MCF 10A (cell line): ENCODE measurements at places on chromosomes 4 and X. TPM values are rescaled to one million over a fixed set of nuclear protein-coding genes. Genes with fewer than 3 reads are reported as not detected.

Gene PRR32
- total RNA-seq, result not detected in 2 replicates

Gene GPC4
- total RNA-seq, result 1.4 and 1.9 TPM in 2 replicates

Gene RTL3
- total RNA-seq, result not detected in 2 replicates

DNA sequence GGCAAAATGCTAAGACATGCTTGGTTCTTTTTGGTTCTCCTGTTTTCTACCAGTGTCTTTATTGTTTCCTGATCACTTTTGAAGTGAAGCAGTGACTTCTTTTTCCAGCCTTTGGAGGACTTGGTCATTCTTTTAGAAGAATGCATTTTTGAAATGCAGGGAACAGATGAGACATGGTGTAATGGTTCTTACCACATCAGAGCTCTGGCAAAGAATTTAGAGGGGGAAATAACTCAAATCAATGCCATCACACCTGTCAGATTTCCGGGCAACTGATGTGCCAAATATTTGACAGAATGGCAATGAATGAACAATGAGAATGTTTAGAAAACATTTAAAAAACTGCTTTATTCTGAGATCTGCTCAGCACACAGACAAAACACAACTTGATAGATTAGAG is 519.6 kb downstream of the IQCM start:
- H3K27me3 ChIP-seq, result no peaks in the 10 kb centered on the region
- H3K4me1 ChIP-seq, result peaks cover 10% of the 10 kb centered on the region
- no peak for DNase-seq
- H3K4me3 ChIP-seq, result no peak overlapping the region
- H3K36me3 ChIP-seq, result no peaks in the 10 kb centered on the region

GRCh38 chr4:119676101-119676500 is 47.5 kb upstream of the PDE5A start:
- H3K36me3 ChIP-seq, result no peaks in the 10 kb centered on the region
- peaks cover 7% of the 10 kb centered on the region for H3K4me1 ChIP-seq
- H3K27me3 ChIP-seq, result no peaks in the 10 kb centered on the region
- H3K27ac ChIP-seq, result no peak overlapping the region

Gene TMEM164
- 39.2 and 39.4 TPM in 2 replicates for total RNA-seq

GRCh38 chrX:37755025-37755424 is 24.8 kb upstream of the CYBB start:
- H3K27ac ChIP-seq, result no peak overlapping the region
- DNase-seq, result no peak
- peaks cover 18% of the 10 kb centered on the region for H3K27me3 ChIP-seq
- H3K4me3 ChIP-seq, result no peak overlapping the region
- H3K36me3 ChIP-seq, result no peaks in the 10 kb centered on the region

Gene PNCK
- total RNA-seq, result not detected in 2 replicates

Gene TMEM47
- 1.6 TPM in 2 replicates for total RNA-seq
